ENCODE measurements at places on chromosomes 4 and X. TPM values are rescaled to one million over a fixed set of nuclear protein-coding genes. Genes with fewer than 3 reads are reported as not detected.

- no peak for DNase-seq
Observed at GRCh38 chrX:106038625-106039024, at the start of gene SERPINA7. TSS of gene SERPINA7 (minus strand) at chrX:106038727. CDS start at chrX:106037058, 1,669 bp downstream.

- DNase-seq = no peak
Observed at GRCh38 chr4:77922158-77923094, 59.8 kb downstream of the MRPL1 start.

GRCh38 chrX:13093529-13094140 lies 49.2 kb upstream of the FAM9C start:
- peak; percentile 43 for DNase-seq

- DNase-seq = no peak
Observed at GRCh38 chr4:165152527-165152926, 39.9 kb upstream of the TMEM192 start.

- no peak for DNase-seq
Observed at GRCh38 chrX:109843963-109844751, 111.1 kb upstream of the ACSL4 start.

GRCh38 chr4:88522702-88523324 lies 763 bp downstream of the PYURF start:
- DNase-seq = no peak

DNA sequence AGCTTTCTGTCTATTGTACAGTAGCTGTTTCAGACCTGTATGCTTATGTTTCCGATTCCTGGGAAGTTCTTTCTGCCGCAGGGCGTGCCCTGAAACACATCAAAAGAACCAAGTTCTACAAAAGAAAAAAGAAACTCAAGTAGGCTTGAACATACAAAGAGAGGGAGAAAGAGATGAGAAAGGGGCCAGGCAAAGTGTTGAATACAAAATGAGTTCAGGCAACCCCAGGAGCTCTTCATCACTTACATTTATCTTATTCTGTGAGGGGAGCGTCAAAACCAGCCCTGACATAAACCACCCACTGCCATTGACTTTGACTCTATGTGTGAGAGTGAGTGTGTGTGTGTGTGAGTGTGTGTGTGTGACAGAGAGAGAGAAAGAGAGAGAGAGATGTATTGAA lies 26.5 kb upstream of the ATOH1 start:
- no peak for DNase-seq

DNA sequence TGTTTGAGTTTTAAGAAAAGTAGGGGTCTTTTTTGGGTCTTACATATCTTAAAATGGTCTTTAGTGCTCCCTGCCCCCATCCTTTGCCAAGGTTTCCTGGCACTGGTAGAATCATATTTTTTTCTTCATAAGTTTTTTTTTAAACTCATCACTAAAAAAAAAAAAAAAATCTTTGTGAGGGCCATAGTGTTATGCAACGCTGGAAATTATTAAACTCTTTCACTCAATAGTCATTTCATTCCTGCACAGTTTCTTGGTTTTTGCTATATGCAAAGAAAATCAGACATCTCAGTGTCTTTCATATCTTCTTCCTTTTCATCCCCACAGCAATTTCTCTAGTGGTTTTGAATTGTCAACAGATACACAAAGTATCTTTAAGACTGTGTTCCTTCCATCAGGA lies 95.6 kb downstream of the TMA16 start:
- no peak for DNase-seq

DNA sequence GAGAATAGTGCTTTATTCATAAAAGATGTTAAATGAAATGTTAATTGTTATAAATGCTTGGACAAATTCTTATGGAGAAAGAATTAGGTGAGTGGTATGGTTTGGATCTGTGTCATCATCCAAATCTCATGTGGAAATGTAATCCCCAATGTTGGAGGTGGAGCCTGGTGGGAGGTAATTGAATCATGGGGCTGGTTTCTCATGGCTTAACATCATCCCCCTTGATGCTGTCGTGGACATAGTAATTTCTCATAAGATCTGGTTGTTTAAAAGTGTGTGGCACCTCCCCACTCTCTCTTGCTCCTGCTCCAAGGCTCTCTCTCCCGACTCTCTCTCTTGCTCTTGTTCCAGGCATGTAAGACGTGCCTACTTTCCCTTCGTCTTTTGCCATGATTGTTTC lies 22.5 kb downstream of the GYPE start:
- no peak for DNase-seq

DNA sequence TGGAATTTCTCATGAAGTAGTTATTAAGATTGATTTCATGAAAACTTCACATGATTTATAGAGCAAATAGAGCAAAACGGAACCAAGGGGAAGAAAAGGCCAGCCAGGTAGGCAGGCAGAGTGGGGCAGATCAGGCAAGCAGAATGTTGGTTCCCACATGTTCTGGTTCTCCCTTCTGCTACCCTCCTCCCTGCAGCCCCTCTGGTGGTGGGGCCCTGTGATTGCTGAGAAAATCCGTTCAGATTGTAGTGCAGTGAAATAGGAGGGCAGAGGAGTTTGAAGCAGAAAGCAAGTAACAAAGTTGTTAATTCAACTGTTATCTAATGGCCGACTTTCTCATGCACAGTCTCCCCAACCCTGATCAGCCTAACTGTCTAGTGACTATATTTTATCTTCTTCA lies 185.3 kb downstream of the MID1IP1 start:
- no peak for DNase-seq

DNA sequence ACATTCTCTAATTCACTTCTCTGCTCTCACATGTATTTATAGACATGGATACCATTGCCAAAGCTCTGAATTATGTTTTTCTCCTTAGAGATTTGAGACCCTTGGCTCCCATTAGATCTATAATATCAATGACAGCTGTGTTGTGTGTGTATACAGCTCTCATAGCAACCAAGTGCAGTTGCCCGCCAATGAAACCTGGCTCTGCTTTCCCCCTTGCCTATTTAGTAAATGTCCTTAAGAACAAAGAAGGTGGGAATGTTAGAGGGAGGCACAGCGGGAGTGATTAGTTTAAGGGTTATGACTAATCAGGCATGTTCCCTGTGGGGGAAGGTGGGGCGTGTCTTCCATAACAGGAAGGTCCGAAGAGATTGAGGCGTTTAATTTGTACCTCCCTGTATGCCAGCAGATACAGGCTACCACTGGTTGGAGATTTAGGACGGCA lies 100.5 kb upstream of the TBC1D9 start:
- DNase-seq = no peak

DNA sequence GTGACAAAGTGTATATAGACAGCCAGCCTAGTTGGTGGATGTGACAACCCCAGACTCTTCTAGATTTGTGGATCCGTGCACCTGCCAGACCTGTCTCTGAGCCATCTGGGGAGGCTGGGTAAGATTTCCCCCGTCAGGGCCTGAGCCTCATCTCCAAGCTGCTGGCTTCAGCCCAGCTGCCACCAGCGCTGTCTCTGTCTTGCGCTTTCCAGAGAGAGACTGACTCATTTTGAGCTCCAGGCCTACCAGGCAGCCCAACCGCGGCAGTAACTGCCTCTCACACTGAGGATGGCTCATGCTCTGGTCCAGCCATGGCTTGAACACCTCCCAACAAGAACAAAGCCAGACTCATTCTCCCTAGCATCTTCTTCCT lies 26.4 kb downstream of the NOP14 start:
- peak; percentile 87 for DNase-seq

DNA sequence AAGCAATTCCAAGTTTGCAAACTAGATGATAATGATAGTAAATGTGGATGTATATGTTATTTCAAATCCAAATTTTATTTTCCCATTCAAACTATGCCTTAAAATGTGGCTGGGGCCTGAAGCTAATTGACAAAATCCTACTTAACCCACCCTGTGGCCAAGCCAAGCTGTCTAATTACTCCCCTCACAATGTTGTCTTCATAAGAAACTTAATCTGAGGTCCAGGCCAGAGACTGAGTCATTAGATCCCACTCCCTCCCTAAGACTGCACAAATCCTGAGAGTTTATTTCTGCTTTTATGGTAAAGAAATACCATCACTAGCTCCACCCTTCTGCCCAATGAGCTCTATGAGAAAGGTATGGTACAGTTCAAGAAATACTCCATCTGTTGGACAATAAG lies 16.6 kb downstream of the SMPX start:
- no peak for DNase-seq

DNA sequence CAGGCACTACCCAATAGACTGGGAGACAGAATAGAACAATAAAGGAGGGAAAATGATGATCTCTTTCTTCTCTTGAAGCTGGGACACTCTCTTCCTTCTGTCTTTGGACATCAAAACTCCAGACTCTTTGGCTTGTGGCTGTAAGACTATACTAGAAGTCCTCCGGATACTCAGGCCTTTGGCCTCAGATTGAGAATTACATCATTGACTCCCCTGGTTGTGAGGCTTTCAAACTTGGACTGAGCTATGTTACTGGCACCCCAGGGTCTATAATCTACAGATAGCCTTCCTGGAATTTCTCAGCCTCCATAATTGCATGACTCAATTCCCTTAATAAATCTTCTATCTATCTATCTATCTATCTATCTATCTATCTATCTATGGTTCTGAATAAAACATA lies 294.2 kb upstream of the CT83 start:
- no peak for DNase-seq

DNA sequence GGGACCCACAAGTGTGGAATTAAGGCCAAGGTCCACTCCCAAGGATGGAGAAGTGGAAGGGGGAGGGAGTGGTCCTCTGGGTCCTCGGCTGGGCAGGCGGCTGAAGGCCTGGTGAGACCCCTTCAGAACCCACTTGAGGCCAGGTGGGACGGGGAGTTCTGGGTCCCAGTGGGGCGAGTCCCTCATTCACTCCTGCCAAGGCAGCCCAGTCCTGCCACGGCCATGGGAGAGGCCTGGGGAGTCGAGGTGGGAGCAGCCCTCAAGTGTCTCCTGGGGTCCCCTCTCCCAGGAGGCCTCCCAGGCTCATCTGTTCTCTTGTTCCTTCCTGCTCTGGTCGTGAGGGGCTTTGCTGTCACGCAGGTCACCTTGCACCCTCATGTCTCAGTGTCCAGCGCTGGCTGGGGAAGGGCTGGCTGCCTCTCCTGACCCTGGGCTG lies 6.1 kb upstream of the SH3BP2 start:
- no peak for DNase-seq

DNA sequence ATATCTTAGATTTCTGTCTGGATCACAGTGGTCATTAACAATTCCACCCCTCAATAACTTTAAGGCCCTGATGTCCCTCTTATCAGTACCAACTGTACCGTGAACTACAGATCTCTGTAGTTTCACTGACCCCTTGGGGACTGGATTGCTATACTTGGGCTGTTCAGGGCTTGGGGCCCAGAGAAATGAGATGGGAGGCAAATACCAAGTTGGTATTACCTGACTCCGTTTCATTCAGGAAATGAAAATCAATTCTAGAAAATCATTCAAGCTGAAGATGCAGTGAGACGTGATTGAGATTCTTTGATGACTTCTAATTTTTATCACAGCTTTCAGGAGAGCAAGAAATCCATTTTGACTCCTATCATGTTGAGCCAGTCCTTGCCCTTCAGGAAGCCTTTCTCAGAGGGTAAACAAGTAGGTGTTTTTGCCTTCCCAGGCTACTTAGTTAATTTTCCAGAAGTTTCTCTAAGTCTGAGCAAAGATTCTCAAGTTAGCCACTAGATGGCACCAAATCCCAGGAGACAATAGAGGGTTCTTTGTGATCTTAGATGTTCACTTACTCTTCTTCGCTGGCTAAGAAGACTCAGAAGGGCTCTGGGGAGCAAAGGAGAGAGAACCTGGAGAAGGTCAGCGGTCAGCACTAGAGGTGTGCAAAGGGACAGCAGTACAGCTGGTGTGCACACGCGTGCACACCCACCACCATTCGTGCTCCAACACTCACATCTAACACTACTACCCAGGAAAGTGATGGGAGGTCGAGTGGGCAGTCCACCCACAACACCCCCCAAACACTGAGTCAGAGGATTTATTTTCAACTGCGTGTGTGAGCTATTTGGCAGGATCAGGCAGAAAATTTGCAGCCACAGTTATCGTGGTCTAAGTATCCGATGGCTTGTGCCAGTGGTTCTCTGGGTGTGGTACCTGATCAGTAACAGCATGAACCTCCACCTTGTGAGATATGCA lies 7.4 kb downstream of the HNRNPH2 start:
- DNase-seq = peak; percentile 42

DNA sequence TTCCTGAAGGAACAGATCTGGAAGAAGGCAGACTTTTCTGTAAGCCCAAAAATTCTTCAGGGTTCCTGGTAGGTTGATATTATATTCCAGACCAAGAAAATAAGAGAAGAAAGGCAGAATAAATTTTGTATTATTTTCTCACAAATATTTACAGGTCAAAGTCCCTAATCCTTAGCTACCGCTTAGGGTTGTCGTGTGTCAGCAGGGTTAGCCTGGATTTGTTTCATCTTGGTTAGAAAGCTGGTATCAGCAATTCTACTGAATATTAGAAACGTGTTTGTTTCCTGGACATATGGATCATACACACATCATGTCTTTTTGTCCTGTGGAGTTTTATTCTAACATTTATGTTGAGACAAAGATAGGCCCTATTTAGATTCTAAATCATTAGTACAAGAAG lies 232.9 kb upstream of the CXXC4 start:
- DNase-seq = no peak

DNA sequence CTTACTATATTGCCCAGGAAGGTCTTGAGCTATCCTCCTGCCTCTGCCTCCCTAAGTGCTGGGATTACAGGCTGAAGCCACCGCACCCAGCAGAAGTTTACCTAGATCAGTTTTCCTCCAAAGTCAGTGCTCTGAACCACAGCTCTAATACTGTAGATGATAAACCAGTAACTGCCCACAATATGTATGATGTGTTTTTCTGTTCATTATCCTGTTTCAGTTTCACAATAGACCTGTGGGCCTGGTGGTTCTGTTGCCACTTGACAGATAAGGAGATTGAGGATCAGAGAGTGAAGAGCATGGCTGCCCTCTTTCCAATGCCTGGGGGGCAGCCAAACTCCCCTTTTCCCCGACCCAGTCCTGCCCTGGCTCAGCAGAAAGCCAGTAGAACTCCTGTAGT lies 87.0 kb downstream of the EFNB1 start:
- peak; percentile 39 for DNase-seq

- no peak for DNase-seq
Observed at GRCh38 chr4:174340714-174341113, 57.0 kb downstream of the CEP44 start.

- DNase-seq = no peak
Observed at GRCh38 chr4:34732176-34732950, 1512.0 kb downstream of the ARAP2 start.

- DNase-seq = no peak
Observed at GRCh38 chr4:65358914-65359313, 311.4 kb downstream of the EPHA5 start.

- DNase-seq = no peak
Observed at GRCh38 chr4:42296196-42296595, 101.1 kb upstream of the SHISA3 start.

LRCH2 gene
- not detected for total RNA-seq

FGB gene
- not detected for total RNA-seq

PLAC1 gene
- total RNA-seq = not detected

TMEM154 gene
- 25.4 TPM for total RNA-seq

CACNA1F gene
- 0.19 TPM for total RNA-seq

PPBP gene
- not detected for total RNA-seq

P2RY4 gene
- total RNA-seq = 0.23 TPM

PTCHD1 gene
- not detected for total RNA-seq

SMARCAD1 gene
- total RNA-seq = 33.2 TPM
